Activated T-cell treated with anti-CD3 and anti-CD28 coated beads, Interleukin-2, amount 50 U/mL, for 72 hours (primary cell): ENCODE measurements at places on chromosomes 7 and 10.

- DNase-seq: no peak
Observed at GRCh38 chr7:73770860-73771670, 995 bp upstream of the CLDN3 start.

DNA sequence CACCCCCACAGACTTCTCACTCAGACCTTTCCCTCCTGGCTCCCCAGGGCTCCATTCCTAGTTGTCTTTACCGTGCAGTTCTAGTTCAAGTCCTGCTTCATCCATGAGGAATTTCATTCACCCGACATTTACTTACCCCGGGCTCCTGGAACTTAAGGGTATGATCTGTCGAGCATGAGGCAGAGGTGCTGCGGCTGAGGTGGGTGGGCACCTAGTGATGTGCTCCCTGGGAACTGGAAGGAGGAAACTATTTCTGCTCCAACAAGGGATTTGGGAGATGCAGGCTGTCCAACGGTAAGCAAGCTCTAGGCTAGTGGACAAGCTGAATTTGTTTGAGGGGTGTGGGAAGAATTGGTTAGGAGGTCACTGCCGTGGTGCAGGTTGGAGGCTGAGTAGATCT, 30.2 kb upstream of the AQP1 start:
- DNase-seq: no peak

DNA sequence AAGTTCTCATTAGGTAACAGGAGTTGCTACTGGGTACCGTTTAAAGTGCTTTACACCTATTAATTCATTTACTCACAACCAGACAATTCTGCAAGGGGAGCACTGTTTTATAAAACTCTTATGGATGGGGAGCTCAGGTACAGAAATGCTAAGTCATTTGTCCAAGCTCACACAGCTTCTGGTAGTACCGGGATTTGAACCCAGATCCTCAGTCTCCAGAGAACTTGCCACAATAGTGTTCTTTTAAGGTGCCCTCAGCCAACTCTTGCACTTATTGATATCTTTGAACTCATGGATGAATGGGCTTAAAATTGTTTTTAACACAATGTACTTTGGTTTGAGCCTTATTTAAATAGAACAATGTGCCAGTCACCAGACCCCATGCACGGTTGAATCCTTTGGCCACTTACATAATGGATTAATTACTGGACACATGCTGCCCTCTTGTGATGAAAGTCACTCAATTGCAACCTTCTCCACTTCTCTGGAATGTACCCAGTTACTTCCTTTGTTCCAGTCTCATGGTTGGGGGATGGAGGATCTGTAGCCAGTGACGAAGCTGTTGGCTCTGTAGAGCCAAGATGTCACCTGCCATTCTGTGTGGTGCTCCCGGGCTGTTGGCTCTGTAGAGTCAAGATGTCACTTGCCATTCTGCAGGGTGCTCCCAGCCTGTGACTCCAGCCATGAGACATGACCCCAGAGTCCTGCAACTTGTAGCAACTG, 65.6 kb downstream of the NOD1 start:
- DNase-seq: no peak

DNA sequence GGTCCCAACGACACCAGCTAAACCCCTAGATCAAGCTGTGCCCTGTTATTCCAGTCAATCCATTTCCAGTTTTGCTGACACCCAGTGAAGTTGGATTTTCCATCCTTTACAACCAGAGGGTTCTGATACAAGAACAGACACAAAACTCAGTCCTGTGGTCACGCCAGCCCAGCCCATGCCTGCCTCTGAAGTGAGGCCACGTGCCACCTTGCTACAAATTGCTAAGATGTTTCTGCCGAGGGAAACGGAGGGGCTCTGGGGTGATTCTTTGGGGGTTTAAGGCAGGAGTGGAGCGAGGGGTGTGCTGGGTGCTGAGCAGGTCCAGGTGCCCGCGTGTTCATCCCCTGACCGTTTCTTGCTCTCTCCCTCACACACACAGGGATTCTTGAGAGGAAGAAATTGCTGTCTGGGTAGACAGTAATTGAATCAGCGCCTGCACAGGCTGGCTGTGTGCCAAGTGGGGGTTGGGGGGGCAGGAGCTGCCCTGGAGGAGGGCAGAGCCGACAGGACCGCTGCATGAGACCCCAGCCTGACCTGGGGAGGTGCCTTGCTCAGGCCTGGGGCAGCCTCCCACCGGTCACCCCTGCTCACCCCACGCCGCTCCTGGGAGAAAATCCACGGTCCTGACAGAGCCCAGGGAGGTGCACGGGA, 38.1 kb downstream of the ADAP1 start:
- no peak for DNase-seq

GRCh38 chr7:102248456-102249395, 37.9 kb upstream of the SH2B2 start:
- DNase-seq: no peak
